ENCODE measurements at places on chromosomes 5 and 9.

DNA sequence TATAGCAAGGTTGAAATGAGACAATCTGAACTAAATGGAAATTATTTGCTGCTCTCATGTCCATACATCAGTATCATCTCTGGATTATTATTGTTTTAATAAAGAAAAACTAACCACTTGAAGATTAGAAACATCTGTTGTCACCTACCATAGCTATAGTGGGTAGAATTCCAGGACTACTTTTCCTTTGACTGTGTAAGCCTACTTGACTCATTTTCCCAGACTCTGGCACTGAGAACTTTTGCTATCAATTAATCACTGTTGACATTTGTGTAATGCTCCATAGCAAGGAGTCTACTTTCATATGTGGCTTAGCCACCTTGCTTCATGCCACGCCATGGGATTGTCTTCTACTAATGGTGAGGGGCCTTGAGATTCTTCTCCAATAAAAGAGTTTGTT, 59.9 kb upstream of the ARRDC3 start:
- no peak for DNase-seq

GRCh38 chr9:101467690-101468089, 32.1 kb upstream of the ALDOB start:
- no peak for DNase-seq

- no peak for DNase-seq
These were observed 729.8 kb downstream of the EFNA5 start for GRCh38 chr5:106940986-106941385.

DNA sequence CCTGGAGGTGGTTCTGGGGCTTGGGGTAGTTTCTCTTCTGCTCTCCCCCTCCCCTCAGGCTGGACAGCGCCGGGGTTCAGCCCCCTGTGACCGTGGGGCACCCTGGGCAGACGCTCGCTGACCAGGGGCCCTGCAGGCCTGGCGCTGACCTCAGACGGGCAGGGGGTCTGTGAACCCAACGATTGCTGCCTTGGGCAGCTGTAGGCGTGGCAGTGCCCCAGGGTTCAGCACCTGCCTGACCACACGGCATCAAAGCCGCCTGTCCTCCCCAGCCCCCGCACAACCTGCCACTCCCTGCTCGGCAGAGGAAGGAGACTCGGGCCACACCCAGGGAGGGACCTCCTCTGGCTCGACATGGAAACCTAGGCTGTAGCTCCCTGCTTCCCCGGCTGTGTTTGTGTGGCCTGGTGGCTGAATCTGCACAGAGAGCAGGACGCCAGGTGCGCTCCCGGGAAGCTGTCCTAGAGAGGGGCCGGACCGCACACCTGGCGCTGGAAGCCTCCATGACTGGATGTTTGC, 12.2 kb downstream of the LCN12 start:
- DNase-seq, result no peak

GRCh38 chr5:22044229-22044628, 808.9 kb downstream of the CDH12 start:
- no peak for DNase-seq

GRCh38 chr9:35406183-35406959, 83.5 kb upstream of the RUSC2 start:
- peak; percentile 13 for DNase-seq

DNA sequence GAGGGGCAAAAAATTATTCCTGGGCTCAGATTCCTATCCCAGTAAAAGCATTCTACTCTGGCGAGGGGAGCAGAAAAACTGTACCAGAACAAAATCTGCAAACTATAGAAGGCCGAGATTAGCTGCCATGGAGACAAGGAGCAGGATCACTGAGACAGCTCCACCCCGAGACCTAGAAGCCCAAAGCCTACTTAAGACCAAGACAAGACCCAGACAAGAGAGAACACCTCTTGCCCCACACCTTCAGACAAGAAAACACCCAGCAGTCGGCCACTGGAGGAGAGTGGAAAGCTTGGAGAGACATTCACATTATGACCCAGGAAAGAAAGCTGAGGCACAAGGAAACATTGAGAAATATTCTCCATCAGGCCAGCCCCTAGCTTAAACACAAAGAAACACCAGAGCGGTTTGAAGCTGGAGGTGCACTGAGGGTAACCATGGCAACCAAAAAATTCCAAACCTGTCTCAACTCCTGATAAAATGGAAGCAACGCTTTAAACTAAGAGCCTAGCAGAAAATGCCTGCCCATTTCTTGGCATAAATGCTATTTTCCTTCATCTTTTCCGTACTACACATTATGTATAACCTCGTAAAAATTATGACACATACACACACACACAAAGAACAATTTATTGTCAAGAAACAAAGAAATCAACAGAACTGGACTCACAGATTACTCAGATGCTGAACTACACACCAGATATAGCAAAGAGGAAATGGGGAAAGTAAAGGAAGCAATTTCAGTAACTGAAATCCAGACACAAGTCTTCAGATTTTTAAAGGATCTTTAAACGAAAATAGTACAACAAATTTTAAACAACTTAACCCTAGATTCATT, 53.8 kb upstream of the FTMT start:
- no peak for DNase-seq

DNA sequence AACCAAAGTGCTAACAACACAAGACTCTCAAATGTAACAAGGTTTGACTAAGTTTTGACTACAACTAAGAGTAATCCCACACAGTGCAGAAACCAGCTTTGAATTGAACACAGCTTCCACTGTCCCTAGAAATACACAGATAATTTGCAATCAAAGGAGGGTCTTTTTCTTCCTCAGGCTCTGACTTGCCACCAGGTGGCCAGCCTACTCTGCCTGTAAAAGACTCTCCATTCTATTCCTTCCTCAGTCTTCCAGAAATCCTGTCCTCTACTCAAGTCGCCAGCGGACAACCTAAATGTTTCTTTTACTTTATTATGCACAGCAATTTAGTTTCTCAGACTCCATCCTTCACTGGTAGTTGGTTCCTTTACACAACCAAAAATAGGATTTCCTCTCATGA, 32.2 kb upstream of the MCTP1 start:
- no peak for DNase-seq

DNA sequence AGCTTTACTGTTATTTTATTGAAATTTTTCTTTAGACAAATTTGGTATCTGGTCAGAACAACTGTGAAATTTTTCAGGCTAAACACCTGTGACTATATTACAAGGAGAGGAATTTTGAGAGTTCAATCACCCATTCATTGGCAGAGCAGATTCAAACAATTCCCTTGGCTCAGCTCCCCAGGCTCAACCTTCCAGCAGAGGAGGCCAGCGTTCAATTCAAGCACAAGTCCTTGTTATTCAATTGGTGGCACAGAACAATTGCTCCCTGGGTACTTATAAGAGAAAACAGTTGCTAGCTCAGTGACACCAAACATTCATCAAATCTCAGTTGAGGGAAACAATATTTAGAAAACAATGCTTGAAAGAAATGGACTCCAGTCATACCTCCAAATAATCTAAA, 83.3 kb downstream of the SUSD1 start:
- no peak for DNase-seq

- DNase-seq, result no peak
These were observed 39.4 kb downstream of the LYRM7 start for GRCh38 chr5:131210151-131210510.

GRCh38 chr5:173330338-173331206, 2.4 kb upstream of the STC2 start:
- DNase-seq, result no peak

DNA sequence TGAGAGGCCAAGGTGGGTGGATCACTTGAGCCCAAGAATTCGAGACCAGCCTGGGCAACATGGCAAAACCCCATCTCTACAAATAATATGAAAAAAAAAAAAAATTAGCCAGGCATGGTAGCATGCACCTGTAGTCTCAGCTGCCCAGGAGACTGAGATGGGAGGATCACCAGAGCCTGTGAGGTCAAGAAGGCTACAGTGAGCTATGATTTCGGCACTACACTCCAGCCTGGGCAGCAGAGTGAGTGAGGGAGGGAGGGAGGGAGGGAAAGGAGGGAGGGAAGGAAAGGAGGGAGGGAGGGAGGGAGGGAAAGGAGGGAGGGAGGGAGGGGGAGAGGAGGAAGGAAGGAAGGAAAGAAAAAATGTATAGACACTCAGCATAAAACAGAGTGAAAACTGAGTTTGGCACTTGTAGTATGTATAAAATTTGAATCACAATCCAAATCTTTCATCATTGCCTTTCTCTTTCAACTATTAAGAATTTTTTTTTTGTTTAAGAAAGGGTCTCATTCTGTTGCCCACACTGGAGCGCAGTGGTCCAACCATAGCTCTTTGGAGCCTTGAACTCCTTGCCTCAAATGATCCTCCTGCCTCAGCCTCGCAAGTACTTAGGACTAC, 27.8 kb downstream of the SERINC5 start:
- DNase-seq, result no peak

DNA sequence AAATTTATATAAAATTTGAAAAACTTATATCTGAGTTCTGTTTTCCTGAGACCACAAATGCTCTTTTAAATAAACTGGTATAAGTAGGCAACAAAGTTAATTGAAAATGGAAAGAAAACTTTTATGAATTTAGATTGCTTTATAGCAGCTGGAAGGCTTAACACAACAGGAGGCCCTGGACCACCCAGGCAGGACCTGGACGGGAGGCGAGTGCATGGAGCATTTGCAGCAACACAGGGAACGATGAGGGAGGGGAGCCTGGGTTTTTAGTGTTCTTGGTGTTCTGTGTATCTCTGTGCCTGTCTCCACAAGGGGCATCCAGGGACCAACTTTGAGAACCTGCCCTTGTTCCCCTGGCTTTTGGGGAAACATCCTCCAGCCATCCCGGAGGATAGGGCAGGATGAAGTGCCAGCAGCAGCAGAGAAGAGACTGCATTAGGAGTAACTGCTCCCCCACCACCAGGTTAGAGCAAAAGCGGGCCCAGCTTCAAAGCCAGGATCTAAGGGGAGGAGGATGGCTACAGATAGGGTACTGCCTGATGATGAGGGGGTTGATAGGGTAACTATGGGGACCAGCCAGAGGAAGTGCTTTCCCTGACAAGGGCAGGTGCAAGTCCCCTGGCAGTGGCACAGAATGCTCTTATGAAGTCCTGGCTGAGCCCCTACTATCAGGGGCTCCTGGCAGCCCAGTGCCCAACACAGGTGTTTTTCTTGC, 6.7 kb upstream of the SPATA31E1 start:
- no peak for DNase-seq

DNA sequence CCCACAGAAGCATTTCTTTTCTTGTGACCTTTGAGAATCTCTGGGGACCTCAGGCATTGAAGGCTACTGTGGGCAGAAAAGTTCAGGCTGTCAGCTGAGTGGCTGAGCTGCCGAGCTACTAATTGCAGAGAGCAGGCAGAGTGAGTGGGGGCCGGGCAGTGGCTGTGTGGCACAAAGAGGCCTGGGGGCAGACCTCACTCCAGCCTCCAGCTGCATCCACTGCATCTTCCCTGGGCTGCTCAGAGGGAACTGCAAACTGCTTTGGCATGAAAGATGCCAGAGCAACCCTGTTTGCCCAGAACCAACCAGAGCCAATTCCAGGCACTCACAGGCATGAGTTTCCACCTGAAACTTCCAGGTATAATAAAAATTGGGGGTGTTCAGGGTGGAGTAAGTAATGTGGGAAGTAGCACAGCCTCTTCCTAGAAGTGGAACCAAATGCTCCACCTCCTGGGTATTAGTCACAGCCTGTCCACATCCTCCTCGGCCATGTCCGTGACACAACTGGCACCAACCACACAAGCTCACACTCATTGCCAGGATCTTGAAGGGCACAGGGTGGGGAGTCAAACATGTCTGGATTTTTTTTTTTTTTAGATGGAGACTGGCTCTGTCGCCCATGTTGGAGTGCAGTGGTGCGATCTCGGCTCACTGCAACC, 548.9 kb downstream of the BNC2 start:
- no peak for DNase-seq

DNA sequence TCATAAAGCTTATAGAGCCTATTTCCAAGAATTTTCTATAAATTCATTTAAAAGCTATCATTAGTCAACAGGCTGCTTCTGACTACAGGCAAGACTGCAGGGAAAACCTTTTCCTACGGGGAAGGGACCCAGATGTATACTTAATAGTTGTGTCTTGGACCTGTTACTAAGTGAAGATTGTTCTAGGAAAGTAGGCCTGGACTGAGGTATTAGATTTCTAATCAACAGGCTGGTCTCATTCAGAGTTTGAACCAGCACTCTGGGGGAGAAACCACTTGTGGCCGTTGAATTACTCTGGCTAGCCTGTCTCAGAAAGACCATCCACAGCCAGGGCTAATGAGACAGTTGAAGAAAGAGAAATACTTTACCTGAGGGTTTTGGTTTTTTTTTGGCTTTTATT, 60.0 kb downstream of the IL6ST start:
- DNase-seq, result no peak

- DNase-seq, result no peak
These were observed 151.4 kb upstream of the FSTL4 start for GRCh38 chr5:133763744-133764143.

DNA sequence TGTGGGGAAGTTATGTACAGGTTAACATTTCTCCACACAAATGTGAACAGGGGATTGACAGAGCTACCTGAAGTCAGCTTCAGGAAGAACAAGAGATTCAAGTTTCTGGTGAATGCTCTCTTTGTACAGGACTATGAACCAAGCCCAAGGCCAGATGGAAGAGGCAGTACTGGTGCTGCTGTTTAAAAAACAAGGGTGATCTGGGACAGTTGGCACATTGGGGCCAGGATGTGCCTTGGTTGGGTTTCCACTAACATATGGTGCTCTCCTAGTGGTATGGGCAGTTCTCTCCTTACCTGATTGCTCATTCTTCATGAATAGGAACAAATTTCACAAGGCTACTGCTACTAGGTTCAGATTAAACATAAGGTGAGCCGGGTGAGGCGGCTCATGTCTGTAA, 40.0 kb downstream of the MTMR12 start:
- no peak for DNase-seq

DNA sequence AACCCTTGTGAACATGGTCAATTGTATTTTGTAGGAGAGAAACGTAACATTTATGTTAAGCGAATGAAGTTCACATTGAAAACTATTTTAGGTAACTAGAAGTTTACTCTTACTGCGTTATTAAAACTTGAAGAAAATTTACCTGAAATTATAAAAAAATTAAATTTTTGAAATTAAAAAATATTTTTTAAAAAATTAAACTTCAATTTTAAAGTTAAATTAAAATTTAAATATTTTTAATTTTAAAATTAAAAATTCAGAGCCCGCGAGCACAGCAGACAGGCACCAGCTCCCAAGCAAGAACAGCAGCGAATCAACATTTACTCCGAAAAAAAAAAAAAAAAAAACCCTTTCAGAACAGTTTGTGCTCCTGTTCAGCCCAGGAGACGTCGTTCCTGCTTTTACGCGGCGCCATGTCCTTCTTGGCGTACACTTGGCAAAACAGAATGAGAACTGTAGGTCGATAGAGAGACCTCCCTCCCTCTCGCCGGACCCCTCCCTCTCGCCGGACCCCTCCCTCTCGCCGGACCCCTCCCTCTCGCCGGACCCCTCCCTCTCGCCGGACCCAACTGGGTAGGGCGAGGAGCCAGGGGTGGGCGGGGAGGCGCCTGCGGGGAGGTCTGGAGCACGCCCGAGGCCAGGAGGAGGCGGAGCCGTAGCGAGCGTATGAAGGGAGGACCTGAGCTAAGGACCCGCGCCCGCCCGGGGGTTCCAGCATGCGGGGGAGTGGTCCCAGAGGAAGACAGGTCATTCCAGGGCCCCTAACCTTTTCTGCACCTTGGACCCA, 235.8 kb downstream of the ROR2 start:
- peak; percentile 11 for DNase-seq
